Naive thymus-derived CD4-positive, alpha-beta T cell (primary cell): ENCODE measurements at places on chromosomes 2 and 18. TPM values are rescaled to one million over a fixed set of nuclear protein-coding genes. Genes with fewer than 3 reads are reported as not detected.

GRCh38 chr2:198129609-198130008 lies 325.2 kb downstream of the PLCL1 start:
- DNase-seq, result no peak

DNA sequence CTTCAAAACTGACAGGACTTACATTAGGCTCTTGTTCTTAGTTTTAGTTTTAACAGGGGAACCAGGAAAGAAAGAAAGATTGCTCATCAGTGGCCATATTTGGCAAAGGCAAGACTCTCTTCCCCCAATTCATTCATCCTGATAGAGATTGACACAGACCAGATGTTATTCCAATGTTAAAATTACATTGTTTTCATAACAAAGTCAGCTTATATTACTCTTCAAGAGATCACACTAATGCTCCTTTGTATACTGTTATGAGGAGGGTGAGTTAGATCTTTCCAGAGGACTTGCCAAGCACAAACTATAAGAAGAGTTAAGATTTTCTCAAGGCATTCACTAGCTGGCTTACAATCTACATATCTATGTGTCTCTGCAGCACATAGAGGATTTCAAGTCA lies 252.1 kb downstream of the SLC8A1 start:
- no peak for DNase-seq

DNA sequence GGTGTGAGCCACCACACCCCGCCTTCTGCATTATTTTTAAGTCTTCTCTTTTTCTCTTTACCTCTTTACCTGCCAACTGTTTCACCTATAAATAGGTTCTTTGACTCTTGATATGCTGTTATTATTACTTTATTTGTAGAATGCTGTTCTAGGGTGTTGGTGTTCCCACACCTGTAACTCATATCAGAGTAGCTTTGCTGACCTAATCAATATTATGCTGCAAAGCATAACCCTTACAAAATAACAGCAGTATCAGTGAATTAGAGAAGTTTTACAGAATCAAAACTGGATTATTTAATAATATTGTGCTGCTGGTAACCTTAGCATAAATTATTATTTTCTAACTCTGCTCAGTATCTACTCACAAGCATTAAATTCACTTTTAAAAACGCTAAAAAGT lies 161.5 kb downstream of the FIGN start:
- no peak for DNase-seq

The ADD2 gene
- 1.8 TPM for polyA plus RNA-seq

The PSTPIP2 gene
- polyA plus RNA-seq, result 13.5 TPM
